Lung (tissue), 17 donors: ENCODE measurements at places on chromosomes 16 and 17.

DNA sequence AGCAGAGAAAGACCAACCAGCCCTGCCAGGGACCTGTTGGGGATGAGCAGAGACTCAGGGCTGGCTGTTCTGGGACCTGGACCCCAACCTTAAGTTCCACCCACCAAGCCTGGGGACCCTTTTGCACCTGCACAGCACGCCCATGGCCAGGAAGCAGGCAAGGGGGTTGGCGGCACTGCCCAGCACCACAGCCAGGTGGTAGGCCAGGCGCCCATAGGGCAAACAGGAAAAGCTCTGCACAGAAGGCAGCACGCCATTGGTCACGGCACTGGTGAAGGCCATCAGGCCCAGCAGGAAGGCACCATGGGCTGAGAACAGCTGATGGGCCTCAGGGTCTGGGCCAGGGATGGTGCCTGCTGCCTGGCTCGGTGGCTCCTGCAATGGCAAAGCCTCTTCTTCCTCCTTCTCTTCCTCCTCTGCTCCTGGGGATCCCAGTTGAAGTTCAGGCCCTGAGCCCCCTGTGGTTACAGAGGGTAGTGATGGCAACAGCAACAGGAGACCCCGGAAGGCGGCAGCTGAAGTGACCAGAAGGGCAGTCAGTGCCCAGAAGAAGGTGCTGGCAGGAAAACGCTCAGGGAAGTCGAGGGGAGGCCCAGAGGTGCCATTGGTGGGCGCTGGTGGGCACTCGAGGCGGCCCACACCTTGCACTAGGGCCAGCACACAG is 1.7 kb downstream of the SLC52A1 start:
- DNase-seq: no peak

- DNase-seq: peak; percentile 53
Observed at GRCh38 chr16:55499951-55500529, 8.8 kb upstream of the LPCAT2 start.

- no peak for DNase-seq
Observed at GRCh38 chr16:68286153-68287074, 22.1 kb downstream of the SLC7A6 start.

- DNase-seq: no peak
Observed at GRCh38 chr16:66996983-66997358, 8.6 kb downstream of the CES4A start.

DNA sequence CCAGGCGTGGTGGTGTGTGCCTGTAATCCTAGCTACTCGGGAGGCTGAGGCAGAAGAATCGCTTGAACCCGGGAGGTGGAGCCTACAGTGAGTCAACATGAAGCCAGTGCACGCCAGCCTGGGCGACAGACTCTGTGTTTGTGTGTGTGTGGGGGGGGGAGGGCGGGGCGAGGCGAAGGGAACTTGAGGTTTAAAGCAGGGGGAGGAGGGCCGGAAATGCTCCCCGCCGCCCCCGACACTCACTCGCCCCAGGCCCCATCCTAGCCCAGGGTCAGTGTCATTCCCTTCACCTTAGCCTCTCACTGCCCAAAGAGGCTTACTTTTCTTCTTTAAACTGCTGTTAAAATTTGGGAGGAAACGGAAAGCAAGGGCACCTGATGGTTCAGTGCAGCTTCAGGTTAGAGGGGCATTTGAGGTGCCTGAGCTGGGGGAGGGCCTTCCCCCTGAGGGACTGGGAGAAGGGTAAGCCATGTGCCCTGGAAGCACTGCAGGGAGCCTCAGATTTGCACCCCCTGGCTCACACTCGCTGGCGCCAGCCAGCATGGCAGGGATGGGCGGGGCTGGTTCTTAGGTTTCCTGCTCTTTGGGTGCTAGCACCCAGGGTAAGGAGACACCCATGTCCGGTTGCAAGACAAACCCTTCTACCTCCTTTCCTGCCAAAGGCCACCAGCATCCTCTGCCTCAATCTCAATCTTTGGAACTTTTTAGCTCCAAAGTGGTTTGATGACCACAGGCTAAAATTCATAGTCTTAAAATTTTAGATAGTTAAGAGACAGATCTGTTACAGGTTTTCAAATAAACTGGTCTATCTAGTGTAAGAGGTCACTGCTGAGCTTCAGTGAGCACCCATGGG is 2.2 kb upstream of the LIMD2 start:
- DNase-seq: no peak

GRCh38 chr17:40021451-40021971 is 6.3 kb downstream of the CSF3 start:
- no peak for DNase-seq

DNA sequence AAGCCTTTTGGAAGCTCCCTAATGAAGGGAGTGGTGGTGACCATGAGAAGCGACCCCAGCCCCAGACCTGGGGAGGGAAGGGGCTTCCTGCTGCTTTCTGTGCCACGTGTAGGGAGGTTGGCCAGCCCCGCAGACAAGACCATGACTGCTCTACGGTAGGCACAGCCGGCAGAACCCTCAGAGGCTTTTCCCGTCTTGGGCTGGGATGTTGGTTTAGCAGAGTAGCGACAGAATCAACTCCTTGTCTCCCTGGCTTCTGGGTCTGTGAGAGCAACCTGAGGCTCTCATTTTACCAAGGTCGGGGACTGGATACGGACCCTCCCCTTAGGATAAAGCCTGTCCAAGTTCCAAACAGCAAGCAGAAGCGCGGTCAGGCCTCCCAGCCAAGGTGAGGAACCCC is 123.3 kb downstream of the AXIN2 start:
- no peak for DNase-seq

- DNase-seq: no peak
Observed at GRCh38 chr16:57473176-57473840, 10.8 kb downstream of the POLR2C start.

- DNase-seq: no peak
Observed at GRCh38 chr17:42818379-42818778, 5.7 kb downstream of the BECN1 start.

DNA sequence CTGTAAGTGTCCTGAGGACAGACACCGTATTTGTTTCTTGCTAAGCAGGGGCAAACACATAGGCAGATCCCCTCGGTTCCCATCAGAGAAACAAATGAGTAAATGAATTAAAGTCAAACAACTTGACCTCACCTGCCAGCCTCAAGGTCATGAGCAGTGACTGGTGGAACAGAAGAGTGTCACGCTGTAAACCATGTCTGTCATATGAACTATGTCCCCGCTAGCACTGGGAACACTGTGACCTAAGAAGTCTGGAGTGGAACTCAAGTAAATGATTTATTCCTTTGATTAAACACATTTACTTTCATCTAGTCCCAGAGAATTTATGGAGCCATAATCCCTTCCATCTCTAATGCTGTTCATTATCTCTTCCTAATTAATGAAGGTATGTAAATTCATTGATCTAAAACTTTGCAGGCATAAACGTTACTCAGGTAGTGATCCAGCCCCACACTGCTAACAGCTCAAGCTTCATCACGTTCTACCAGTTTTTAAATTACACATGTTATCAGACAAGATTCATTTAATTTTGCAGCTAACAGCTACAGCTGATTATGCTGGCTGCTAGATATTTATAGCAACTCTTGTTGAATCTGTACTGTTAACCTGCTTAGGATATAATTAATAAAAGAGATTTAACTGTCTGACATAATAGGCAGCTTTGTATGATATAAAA is 38.7 kb downstream of the CPPED1 start:
- no peak for DNase-seq

DNA sequence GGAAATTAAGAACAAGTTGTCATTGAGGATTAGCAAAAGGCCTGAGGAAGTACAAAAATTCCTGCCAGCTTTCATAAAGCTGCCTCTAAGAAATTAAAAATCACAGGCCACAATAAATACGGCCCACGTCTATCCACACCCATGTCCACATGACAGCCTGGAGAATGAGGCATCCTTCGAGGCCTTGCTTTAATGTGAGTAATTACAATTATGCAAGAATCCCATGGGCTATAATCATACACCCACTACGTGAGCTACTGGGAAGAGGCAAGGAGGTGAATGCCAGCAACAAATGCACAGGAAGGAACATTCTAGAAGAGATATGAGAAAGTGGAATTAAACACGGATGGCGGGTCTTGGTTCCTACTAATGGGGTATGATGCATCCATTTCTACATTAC is 65.4 kb upstream of the ZFHX3 start:
- no peak for DNase-seq

DNA sequence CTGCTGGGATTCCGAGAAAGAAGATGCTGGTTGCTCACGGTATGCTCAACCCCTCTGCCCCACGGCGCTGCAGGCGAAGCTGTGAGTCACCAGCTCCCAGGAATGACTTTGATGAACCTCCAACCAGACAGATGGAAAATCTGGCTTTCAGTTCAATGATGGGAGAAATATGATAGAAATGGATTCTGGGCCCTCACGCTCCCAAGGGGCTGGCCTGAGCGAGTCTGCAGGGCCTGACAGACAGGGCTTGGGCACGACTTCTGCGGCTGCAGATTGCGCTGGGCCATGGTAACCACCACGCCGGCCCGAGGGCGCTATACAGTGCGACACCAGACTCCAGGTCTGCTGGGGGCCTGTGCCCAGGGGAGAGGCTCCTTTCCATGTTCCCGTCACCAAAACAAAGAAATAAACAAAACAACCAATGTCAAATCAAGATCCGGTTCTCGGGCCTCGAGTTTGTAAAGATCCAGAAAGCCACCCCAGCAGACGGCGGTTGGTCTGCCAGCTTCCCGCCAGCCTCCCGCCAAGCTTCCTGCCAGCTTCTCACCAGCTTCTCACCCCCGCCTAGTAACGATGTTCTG is 11.1 kb upstream of the ABR start:
- no peak for DNase-seq

- no peak for DNase-seq
Observed at GRCh38 chr16:27531826-27532800, 17.6 kb downstream of the GTF3C1 start.

DNA sequence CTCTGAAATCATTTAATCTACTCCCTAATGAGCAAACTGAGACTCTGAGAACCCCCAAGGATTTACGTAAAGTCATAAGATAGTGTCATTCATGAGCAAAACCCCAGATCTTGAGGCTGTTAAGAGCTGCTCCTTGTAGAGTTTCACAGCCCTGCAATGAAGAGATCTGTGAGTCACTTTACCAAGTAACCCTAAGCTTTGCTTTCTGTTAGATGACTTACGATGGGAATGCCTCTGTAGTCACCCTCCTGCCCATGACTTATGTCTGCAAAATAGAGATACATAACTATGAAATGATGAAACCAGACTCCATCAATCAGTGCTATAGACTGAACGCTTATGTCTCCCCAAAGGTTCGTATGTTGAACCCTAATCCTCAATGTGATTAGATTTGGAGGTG is 117.7 kb downstream of the HS3ST3A1 start:
- no peak for DNase-seq

- peak; percentile 69 for DNase-seq
Observed at GRCh38 chr17:19341641-19342610, 20.6 kb downstream of the B9D1 start.

DNA sequence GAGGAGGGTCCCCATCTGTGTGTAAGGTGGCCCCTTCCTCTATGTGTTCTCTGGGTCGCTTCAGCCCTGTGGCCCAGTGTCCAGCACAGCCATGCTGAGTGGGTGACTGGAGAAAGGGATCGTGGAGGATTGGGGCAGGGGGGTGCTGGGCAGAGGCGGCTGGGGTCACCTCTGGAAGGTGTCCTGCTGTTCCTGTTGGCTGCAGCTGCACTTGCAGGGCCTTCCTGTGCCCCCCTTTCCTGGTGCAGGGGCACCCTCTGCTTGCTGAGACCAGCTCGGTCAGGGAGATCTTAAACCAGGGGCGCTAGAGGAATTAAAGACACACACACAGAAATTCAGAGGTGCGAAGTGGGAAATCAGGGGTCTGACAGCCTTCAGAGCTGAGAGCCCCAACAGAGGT is 11.1 kb downstream of the IL32 start:
- no peak for DNase-seq

DNA sequence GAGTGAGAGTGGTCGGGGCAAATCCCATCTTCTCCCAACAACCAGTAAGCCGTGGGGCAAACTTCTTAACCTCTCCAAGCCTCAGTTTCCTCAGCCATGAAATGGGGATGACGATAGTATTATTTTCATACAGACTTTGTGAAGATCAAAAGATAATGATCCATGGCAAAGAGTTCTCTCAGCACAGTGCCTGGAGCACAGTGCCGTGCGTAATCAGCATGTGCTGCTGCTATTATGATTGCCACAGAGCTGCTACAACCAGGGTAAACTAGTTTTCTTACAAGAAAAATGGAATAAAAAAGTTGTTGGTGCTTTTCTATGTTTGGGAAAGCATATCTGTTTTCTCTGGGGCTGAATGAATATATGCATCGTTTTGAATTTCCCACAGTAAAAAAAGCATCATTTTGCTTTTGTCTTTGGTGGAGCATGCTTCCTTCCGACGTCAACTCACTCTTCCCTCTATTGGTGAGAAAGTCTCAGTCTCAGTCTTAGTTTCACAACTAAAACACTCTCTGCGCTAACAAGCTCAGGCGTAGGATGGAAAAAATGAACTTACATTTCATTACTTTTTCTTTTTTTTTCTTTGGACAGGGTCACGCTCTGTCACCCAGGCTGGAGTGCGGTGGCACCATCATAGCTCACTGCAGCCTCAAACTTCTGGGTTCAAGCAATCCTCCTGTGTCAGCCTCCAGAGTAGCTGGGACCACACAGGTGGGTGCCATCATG is 37.2 kb downstream of the CDK5R1 start:
- DNase-seq: no peak

- DNase-seq: no peak
Observed at GRCh38 chr16:84687715-84688114, 12.1 kb upstream of the USP10 start.

DNA sequence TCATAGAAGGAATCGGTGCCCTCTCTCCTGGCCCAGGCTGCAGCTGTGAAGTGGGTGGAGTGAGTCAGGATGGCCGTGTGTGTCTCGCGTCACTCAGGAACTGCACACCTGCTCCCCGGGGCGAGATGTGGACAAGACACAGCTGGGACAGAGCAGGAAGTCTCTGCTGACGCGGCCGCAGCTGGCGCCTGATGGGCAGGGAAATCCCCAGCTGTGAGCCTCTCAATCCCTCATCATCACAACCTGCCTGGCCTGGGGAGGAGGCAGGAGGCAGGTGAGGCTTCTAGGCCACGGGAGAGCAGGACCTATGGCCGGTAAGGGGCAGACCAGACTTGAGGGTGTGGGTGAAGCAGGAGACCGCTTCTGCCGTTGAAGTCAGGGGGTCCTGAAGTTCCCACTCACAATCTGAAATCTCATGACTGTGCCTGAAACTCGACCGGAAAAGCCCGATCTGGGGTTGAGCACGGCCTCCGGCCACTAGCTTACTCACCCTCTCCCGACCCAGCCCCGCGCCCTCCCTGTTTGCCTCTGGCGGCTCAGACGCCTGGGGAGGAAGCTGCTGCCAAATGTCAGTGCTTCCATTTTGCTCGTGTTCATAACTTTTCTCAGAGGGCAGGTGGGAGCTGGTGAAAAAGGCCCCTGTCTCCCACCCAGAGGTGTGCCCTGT is 1.1 kb upstream of the TRPV3 start:
- peak; percentile 45 for DNase-seq
